ENCODE measurements at places on chromosomes 3 and 15.
A peak's percentile ranks its signal among the peaks of the same experiment; 100 is the strongest.

GRCh38 chr3:154236331-154236730 lies 88.0 kb downstream of the DHX36 start:
- no peak for DNase-seq

GRCh38 chr3:156819842-156820691 lies 6.1 kb upstream of the LEKR1 start:
- no peak for DNase-seq

GRCh38 chr3:12588039-12589009 lies 31.4 kb downstream of the MKRN2 start:
- DNase-seq, result no peak

GRCh38 chr3:57393977-57394376 lies 101.5 kb upstream of the ASB14 start:
- DNase-seq, result no peak

DNA sequence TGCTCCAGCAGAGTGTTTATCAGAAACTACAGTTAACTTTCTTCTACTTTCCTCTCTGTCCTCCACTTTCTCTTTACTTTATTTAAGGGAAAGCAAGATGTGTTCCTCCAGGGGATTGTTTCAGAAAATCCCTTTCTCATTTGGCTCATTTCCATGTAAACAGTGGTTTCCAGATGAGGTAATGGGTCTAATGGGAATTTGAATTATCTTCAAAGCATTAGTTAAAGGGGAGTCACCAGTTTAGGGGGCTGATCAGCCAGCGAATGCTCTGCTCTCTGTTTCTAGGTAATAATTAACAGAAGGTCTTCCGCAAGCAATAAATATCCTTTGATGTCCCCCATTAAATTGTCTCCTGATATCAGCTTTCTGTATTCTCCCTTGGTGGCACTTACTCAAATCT lies 30.4 kb upstream of the ZNF639 start:
- no peak for DNase-seq

DNA sequence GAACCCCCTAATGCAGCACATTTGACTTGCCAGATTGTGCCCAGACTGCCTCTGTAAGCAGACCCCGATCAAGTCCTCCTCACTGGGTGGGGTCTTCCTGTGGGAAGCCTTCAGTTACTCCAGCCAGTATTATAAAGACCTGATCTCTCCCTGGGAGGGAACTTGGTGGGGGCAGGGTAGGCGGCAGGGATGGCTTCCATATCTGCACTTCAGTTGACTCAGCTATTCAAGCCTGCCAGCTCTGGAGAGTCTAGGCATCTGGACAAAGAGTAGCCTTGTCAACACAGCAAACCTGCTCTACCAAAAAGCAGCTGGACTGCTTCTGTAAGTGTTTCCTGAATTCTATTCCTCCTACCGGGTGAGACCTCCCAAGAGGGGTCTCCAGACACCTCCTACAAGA lies 21.0 kb upstream of the SLC25A38 start:
- no peak for DNase-seq

- no peak for DNase-seq
Measured at GRCh38 chr15:48121849-48122248, 1.1 kb downstream of the SLC24A5 start.

GRCh38 chr15:66771351-66771650 lies 69.3 kb downstream of the SMAD6 start:
- no peak for DNase-seq

DNA sequence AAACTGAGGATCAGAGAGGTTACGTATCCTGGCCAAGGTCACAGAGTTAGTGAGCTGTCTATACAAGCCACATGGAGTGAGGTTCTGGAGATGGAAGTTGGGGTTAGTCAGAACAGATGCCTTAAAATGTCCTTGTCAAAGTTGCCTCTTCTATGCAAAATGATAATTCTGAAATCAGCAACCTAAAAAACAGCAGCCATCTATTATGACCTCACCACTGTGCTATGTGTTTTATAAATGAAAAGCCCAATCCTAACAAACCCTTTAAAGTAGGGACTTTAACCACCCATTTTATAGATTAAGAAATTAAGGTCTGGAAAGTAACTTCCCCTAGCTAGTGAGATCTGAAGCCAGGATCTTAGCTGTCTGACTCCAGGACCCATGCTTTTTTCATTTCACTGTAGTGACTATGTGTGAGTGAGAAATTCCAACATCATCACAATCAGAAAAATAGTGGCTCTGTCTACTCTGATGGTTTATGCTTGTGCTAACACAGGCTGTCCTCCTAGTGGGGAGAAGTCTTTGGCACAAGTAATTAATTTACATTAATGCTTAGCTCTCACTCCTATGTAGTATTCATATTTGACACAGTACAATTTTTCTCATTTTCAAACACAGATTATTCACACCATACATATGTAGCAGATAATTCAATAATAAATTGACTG lies 143.6 kb downstream of the ANO10 start:
- no peak for DNase-seq

GRCh38 chr3:127538569-127538968 lies 52.0 kb downstream of the TPRA1 start:
- DNase-seq, result no peak

- no peak for DNase-seq
Measured at GRCh38 chr15:70509731-70510143, 253.6 kb downstream of the UACA start.

GRCh38 chr3:187064210-187065115 lies 74.8 kb downstream of the RPL39L start:
- no peak for DNase-seq

DNA sequence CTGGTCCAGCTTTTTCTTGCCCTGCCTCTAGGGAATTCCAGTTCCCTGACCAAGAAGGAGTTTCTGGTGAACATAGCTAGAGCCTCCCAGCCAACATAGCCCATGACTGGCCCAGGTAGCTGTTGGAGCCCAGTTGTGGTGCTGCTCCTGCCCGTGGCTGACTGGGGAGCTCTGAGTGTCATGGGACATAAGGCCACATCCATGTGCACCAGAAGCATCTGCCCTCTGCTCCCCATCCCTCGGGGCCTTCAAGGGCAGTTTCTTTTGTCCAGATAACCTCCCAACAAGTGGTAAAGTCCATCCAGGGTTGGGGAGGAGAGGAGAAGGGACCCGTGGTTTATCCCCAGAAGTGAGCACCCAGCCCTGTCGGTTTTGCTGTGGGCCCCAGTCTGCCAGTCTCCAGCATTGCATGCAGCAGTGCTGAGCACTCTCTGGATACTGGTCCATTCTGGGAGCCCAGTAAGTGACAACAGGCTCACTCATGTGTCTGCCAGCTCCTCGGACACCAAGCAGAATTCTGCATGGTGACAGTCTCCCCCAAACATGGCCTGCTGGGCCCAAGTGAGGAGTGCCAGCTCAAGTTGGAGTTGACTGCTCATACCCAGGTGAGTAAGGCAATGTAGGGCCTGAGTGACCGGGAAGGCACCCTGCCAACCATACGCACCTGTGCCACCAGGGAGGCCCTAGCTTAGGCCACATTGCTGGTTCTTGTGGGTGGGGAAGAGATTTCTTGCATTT lies 28.8 kb downstream of the ACAA1 start:
- DNase-seq, result no peak

- no peak for DNase-seq
Measured at GRCh38 chr15:80587007-80587406, 108.1 kb upstream of the ABHD17C start.

- DNase-seq, result no peak
Measured at GRCh38 chr3:95277613-95278012, 1214.8 kb downstream of the NSUN3 start.

DNA sequence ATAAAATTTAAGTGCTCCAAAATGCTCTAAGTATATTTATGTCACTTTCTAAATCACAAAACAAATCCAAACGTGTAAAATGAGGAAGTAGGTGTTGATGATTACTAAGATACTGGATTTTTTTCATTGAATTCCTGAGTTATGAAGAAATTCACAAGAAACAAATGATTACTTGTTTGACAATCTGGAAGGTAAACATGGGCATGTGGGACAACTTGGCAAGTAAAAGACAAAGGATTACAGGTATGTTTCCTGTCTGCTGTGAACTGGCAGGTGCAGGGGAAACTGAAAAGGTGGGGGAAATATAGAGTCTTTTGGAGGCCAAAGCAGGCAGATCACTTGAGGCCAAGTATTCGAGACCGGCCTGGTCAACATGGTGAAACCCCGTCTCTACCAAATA lies 252.7 kb upstream of the AZI2 start:
- no peak for DNase-seq

- DNase-seq, result no peak
Measured at GRCh38 chr3:103388214-103388613, 953.4 kb downstream of the ZPLD1 start.

- no peak for DNase-seq
Measured at GRCh38 chr15:80367094-80367493, 37.1 kb upstream of the ARNT2 start.

GRCh38 chr15:89976246-89976600 lies 24.9 kb upstream of the ZNF710 start:
- DNase-seq, result no peak

DNA sequence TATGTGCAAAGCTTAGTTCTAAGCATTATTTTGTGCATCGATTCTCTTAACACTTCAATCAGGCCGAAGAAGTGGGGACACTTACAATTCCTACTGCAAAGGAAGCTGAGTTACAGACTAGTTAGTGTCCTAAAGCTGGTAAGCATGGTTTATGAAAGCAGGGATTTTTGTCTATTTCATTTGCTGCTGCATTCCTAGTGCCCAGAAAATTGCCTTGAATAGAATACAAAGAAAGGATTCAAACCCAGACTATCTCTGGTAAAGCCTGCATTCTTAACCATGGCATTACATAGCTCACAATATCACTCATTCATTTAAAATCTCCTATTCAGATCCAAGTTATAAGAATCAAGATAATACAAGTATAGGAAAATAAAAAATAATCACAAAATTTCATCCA lies 24.4 kb upstream of the CPOX start:
- DNase-seq, result no peak

- no peak for DNase-seq
Measured at GRCh38 chr15:92821491-92822116, 78.5 kb upstream of the CHD2 start.

DNA sequence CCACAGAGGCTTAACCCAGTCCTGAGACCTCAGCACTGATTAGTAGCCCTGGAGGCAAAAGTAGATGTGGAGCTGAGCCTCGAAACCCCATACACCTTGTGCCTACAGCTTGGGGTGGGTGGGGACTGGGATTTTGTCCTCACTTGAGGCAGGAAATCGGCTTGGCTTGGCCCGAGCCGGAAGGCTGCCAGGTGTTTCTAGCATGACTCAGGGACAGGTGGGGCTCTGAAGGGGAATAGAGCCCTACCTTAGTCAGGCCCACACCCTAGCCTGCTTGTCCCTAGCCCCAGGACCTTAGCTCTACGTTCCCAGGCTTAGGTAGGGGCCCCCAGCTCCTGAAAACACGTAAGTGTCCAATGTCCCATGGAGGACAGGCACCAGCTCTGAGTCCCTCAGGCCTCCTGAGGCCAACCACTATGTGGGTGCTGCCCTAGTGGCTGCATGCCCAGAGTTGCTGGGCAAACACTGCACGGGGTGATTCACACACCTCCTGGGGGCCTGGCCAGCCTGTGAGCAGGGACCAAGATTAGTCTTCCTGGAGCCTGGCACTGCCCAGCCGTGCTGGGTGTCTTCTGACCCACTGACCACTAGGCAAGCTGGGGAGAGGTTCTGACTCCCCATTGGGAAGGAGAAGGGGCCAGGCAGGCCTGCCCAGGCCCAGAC lies 3.1 kb downstream of the MST1R start:
- no peak for DNase-seq

GRCh38 chr15:69782809-69783208 lies 314.9 kb downstream of the TLE3 start:
- no peak for DNase-seq

DNA sequence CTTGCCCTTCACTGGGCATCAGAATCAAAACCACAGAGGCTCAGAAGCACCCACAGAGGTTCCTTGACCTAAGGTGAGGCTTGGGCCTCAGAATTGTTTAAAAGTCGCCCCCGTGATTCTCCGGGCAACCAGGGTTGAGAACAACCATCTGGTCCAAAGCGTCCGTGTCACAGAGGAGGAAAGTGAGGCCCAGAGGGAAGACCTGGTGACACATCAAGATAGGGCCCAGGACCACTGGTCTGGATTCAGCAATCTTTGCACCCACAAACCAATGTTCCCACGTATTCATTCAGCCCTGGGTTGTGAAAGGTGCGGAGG lies 272.6 kb downstream of the UACA start:
- no peak for DNase-seq

- DNase-seq, result no peak
Measured at GRCh38 chr3:15204005-15204404, 2.0 kb upstream of the CAPN7 start.

GRCh38 chr15:65399001-65399706 lies 21.4 kb upstream of the IGDCC3 start:
- no peak for DNase-seq

- no peak for DNase-seq
Measured at GRCh38 chr3:4392992-4393391, 74.1 kb downstream of the SUMF1 start.

DNA sequence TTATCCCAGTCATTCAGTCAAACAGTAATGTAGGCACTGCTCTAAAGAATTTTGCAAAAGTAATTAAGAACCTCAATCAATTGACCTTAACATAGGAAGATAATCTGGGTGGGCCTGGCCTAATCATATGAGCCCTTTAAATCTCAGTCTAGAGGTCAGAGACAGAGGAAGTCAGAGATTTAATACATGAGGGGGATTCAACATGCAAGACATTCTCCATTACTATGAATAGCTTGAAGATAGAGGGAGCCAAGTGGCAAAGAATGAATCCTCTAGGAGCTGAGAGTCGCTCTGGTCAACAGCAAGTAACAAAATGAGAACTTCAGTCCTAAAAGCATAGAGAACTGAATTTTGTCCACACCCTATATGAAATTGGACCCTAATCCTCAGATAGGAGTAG lies 39.0 kb upstream of the MBNL1 start:
- no peak for DNase-seq

- no peak for DNase-seq
Measured at GRCh38 chr3:179967622-179968021, 69.1 kb downstream of the PEX5L start.

DNA sequence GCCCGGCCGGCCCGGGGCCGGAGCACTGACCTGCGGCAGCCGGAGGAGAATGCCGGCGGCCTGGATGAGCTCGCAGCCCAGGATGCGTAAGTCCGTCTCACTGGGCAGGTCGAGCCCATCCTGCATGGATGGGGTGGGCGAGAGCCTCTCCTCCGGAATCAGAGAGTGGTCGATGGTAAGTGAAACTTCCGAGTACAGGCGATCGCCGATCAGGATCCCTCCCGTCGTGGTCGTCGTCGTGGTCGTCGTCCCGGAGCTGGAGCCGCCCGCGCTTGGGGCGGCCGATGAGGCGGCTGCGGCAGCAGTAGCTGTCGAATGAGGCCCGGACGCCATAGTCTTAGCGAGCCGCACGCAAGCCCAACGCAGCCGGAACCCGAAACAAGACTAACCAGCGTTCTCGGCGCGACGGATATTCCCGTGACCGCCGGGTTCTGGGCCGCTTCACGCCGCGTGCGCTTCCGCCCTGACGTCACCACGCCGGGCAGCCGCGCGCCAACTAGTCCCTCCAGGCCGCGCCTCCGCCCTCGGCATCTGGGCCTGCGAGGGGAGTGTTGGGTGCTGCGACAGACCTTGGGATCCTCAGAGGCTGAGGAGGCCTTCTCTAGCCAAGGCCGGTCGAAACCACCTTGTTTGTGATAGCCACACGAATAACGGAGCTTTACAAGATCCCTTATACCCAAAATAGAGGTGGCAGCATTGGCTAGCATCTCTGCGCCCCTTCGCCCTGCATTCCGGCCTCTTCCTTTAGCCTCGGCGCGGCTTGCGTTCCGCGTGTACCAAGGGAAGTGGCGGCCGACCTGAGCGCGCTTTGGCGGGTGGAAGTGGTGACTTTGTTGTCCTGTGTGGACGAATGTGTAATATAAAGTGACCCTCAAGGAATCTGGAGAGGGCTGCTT lies at the start of gene CCNL1:
Gene CCNL1, minus strand, starts transcription at position 386 of the 896 bp plus-strand sequence. Its CDS starts 53 bp downstream, at position 333.
- peak; percentile 98 for DNase-seq

Data from ovary (tissue), 10 donors.